ENCODE measurements at places on chromosomes 2 and 18.

- no peak for DNase-seq
These were observed 57.3 kb downstream of the RHOB start for GRCh38 chr2:20504174-20504573.

GRCh38 chr2:238638982-238639628 lies 208.8 kb upstream of the TWIST2 start:
- no peak for DNase-seq

DNA sequence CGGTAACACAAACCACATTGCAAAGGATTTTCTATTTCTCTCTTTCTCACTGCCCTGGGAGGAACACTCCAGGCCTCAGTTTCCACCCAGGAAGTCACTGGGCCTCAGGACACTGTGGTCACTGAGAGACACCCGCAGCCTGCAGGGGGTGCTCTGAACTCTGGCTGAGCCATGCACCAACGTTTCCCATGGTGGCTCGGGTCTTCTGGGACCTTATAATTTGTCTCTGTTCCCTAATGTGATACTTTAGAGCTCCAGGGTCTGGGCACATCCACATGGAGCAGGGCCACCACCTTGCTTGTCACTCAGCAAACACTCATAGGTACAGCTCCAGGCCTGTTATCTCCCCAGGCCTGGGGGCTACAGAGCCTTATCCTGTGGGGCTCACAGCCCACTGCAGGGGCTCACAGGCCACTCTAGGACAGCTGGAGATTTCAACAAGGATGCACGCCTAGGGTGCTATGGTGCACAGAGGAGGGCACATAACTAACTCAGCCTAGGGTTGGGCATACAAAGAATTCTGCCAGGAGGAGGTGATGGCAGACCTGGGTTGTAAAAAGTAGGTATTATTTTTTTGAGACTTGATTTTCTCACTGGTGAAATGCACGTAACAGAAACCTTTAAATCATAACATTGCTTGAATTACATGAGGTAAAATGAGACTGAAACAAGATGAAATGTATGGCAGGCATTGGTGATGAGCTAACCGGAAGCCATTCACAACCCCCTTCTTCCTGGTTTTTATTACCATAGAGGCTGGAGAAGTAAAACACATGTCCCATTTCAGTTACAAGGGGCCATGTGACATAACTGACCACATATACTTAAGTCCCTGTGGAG lies 3.0 kb upstream of the HS1BP3 start:
- no peak for DNase-seq

DNA sequence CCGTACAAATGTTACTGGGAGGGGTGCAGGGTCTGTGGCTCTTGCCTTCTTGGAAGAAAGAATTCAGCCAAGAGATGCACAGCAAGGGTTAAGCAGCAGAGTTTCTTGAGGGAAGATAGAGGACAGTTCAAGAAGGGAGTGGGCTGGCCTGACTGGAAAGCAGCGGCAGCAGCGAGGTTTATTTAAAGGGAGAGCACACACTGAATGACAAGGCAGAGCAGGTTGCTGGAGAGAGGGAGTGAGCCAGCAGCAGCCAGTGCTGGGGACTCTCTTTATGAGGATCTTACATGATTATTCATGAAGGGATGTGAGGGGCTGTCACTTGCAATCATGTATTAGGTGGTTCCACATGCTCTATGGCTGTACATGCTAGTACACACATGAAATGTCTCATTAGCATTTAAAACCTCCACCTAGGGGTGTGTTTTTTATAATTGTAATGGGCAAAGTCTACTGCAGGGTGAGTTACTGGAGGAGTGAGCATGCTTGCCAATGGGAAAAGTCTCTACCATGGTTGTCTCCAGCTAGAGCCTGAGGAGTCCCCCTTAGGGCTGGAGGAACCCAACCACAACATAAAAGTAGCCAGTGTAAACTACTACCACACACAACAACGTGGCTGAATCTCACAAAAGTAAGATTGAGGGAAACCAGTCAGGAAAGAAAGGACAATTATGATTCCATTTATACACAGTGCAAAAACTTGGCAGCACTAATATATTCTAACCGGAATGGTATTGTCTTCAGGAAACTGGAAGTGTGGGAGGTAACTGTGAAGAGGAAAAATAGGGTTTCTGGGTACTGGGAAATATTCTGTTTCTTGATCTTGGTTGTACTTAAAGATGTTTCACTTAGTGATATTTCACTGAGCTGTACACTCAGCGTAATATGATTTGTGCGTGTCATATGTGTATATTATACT lies 87.6 kb upstream of the FAM110C start:
- DNase-seq = no peak

Measured in stimulated activated naive CD4-positive, alpha-beta T cell treated with Interleukin-2 at 50 U/mL for 16 hours (primary cell).